ENCODE measurements at places on chromosomes 5 and 9. TPM values are rescaled to one million over a fixed set of nuclear protein-coding genes. Genes with fewer than 3 reads are reported as not detected.
A peak's percentile ranks its signal among the peaks of the same experiment; 100 is the strongest.

THG1L gene
- total RNA-seq: 21.7 TPM

LCN15 gene
- total RNA-seq: not detected

GRCh38 chr5:33781286-33781685 is 110.5 kb downstream of the ADAMTS12 start:
- DNase-seq: peak; percentile 82

DNA sequence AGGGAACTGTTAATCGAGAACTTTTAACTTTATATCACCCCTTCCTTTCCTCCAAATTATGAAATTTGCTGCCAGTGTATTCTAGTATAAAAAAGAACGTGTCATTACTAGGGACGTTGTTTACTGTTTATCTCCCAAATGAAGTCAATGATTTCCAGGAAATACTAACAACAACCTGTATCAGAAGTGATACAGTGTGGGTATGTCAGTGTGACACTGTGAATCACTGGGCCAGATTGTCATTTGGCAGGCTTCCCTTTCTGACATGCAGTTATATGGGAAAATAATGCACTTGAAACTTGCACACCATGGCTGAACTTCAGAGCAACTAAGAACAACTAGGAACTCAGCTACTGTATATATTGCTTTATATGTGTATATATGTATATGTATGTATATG is 12.6 kb downstream of the ZNF462 start:
- no peak for DNase-seq

DNA sequence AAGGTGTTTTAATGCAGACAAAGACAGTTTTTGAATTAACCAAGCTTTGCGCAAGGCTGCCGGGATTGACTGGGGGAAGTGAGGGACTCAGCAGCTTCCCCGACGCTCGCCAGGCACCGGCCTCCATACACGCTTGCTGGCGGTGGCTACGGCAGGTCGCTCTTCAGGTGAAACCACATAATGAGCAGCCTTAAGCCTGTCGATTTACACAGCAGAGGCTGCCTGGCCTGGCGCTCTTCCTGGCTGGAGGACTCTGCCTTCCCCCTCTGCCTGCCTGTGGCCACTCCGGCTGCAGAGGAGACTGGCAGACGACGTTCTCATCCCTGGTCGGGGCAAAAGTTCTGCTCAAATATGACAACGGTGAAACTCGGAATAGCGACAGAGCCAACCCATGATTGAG is 9.0 kb upstream of the NOTCH1 start:
- DNase-seq: no peak

GRCh38 chr9:37309136-37309535 is 113.4 kb upstream of the GRHPR start:
- DNase-seq: peak; percentile 18

DNA sequence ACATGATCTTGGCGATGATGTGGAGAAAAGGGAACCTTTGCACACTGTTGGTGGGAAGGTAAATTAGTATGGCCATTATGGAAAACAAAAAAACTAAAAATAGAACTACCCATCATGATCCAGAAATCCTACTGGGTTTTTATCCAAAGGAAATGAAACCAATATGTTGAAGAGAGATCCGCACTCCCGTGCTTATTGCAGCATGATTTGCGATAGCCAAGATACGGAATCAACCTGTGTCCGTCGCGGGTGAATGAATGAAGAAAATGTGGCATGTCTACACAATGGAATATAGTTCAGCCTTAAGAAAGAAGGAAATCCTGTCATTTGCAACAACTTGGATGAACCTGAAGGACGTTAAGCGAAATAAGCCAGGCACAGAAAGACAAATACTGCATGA is 84.5 kb downstream of the TTLL11 start:
- no peak for DNase-seq

- DNase-seq: no peak
Measured at GRCh38 chr9:27683181-27683580, 109.9 kb upstream of the C9orf72 start.

DNA sequence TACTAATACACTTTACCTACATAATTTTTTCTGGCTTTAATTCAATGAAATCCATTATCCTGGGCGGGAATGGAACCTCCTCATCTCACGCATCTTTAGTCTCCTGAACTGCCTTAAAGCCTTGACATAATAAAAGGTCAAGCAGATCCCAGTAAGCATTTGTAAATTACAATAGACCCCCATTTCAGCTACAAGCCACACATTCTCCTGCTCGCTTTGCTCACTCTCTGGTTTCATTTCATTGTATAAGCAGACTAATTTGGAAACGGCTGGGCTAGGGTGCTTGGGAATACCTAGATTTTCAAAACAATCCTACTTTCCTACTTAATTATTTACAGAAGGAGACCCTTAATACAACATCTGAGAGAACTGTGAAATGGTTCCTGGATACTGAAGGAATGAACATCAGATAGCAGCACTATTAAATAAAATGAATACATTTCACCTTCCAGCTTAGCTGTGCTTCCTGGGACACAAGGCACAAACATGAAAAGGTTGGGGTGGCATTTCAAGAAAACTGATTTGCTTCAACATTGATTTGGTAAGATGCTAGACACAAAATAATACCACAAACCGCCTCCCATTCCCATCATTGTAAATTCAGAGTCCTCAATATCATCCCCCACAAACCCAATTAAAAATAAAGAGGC is 1.5 kb downstream of the JAKMIP2 start:
- DNase-seq: no peak

Data from Daoy (cell line).